OCI-M1 (cell line): ENCODE measurements at places on chromosomes 2 and 18.

DNA sequence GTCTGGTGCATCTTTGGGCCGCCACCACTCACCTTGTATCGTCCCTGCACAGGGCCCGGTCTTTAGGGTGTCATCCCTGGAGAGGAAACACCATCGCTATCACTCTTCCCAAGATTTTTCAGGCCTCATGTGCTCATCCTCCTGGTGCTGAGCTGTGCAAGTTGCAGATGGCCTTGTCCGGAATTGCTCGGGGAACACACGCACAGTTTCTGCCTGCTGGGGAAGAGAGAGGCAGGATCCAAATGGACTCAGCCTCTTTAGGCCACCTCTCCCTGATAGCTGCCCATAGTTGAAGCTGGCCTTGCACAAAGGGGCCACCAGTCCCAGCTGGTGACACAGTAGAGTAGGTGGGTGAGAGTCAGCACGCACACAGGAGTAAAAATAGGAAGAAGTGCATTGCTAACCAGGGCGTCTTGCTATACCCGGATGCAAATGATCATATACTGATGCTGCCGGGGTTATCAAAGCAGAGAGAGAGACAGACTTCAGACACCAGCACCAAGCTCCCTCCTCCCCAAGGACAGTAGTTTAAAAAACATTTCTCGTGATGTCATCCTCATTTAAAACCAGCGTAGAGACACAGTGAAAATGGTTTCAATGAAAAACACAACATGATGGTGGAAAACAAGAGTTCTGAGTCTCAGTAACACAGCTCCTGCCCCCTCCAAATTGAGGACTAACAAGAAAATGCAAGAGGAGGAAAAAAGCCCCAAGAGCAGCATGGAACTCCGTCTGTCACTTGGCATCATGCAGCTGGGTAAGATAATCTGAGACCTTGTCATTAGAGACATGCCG lies 147.5 kb upstream of the NCK2 start:
- DNase-seq, result no peak

DNA sequence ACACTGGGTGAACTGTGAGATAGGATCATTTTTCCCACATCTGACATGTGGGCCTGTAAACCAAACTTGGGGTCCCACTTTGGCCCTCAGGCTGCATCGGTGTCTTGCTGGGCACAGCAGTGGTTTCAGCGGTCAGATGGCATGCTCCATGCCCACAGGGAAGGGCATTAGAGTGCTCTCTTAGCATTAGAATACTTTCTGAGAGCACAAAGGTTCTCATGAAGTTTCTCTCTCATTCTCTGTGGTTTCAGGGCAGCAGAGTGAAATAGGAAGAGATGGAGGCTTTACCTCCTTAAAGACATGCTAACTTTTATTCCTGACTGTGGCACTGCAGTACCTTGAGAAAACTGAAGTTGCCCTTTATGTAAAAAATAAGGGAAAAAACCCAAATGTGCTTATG lies 36.6 kb upstream of the GATA6 start:
- no peak for DNase-seq

- no peak for DNase-seq
These were observed 269.5 kb downstream of the EIPR1 start for GRCh38 chr2:3108105-3108504.

GRCh38 chr2:11208083-11208482 lies 52.8 kb downstream of the SLC66A3 start:
- no peak for DNase-seq

GRCh38 chr2:30425326-30425725 lies 21.7 kb upstream of the LCLAT1 start:
- DNase-seq, result no peak

GRCh38 chr2:107728586-107728985 lies 98.1 kb upstream of the RGPD4 start:
- no peak for DNase-seq

- peak; percentile 94 for DNase-seq
These were observed at the start of gene RETREG2 for GRCh38 chr2:219177552-219178376. Gene RETREG2 (plus strand): TSS chr2:219178275. CDS start chr2:219178353, 78 bp downstream.

DNA sequence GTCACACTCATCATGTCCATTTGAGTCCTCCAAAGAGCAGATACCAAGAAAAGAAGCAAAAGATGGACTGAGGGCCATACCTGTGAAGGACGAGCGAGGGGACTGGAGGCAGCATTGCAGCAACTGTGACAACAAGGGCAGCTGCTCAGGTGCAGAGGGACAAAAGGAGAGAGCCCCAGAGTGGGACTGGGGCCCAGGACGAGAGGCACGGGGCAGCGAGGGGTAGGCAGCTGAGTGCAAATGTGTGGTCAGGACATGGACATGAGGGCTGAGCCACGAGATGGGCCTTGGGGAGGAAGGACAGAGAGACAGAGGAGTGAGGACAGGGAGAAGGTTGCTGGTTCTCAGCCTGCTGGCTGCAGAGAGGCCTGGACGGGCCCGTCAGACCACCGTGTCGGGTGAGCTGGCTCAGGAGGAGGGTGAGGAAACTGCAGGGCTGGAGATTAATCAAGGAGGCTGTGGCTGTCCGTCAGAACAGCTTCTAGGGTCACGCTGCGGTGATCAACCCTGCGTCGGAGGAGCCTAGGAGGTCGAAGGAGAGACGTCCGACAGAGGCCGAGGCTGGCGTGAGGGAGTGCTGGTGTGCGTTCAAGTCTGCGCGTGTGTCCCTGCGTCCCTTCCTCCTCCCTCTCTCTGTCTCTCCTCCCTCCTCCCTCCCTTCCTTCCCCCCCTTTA lies 206.8 kb upstream of the HDAC4 start:
- DNase-seq, result no peak

GRCh38 chr2:219247678-219248642 lies 2.7 kb downstream of the STK16 start:
- no peak for DNase-seq

- DNase-seq, result no peak
These were observed 11.5 kb downstream of the SPATS2L start for GRCh38 chr2:200317975-200318374.

GRCh38 chr2:33278245-33278943 lies 198.1 kb upstream of the RASGRP3 start:
- DNase-seq, result no peak

- DNase-seq, result no peak
These were observed 266.5 kb downstream of the NEDD4L start for GRCh38 chr18:58310517-58310916.

DNA sequence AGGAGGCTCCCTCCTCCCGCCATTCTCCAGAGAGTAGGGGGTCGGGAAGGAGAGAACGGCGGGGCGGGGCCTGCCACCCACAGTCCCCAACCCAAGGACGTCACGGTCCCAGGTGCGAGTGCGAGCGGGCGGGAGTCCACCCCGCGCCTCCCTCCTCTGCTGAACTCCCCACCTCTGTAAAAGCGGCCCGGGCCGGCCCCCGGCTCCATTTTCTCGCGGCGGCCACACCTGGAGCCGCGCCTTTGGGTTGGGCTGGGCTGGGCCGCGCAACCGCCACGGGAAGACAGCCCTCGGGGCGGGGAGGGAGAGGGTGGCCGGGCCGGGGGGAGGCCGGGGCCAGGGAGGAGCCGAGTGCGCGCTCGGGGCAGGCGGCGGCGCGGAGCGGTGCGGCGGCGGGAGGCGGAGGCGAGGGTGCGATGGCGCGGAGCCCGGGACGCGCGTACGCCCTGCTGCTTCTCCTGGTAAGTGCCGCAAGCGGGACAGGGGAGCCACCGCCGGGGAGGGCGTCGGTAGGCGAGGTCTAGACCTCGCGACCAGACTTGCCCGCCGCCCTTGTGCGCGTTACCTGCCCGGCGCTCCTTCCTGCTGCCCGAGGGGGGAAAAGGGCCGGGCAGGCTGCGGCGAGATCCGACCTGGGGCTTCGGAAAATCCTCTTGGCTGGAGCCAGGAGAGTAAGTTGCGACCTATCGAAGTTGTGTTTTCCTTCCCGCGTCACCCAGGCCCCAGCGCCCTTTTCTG lies at the start of gene DSG2:
Gene DSG2 (plus strand): TSS at position 342 of the 738 bp plus-strand sequence. CDS start 75 bp downstream, at position 417.
- DNase-seq, result no peak

- no peak for DNase-seq
These were observed 207.6 kb upstream of the SMIM21 start for GRCh38 chr18:75635096-75635495.

- no peak for DNase-seq
These were observed 229.0 kb downstream of the MREG start for GRCh38 chr2:215784371-215784783.

DNA sequence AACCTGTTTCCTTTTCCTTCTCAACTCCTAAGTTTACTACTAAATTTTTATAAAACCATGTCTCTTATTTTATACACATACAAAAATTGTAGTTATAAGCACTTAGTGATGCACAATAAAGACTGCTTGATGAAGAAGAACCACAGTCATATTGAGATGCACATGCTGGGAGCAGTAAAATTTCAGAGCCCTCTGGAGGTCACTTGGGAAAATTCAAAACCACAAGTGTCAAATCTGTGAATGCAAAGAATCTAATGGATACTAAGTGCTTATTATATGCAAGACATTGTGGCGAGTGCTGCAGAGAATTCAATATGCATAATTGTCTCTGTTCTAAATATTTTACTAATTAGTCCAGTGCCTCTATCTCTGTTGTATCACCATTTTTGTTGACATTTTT lies 180.5 kb downstream of the VWC2L start:
- peak; percentile 18 for DNase-seq

GRCh38 chr2:197708331-197708730 lies 3.2 kb downstream of the MARS2 start:
- DNase-seq, result peak; percentile 27

- DNase-seq, result no peak
These were observed 71.2 kb downstream of the STK25 start for GRCh38 chr2:241437179-241437578.

- DNase-seq, result no peak
These were observed 24.8 kb downstream of the WDR75 start for GRCh38 chr2:189466046-189466445.

GRCh38 chr2:136305517-136306192 lies 187.7 kb upstream of the CXCR4 start:
- DNase-seq, result no peak

DNA sequence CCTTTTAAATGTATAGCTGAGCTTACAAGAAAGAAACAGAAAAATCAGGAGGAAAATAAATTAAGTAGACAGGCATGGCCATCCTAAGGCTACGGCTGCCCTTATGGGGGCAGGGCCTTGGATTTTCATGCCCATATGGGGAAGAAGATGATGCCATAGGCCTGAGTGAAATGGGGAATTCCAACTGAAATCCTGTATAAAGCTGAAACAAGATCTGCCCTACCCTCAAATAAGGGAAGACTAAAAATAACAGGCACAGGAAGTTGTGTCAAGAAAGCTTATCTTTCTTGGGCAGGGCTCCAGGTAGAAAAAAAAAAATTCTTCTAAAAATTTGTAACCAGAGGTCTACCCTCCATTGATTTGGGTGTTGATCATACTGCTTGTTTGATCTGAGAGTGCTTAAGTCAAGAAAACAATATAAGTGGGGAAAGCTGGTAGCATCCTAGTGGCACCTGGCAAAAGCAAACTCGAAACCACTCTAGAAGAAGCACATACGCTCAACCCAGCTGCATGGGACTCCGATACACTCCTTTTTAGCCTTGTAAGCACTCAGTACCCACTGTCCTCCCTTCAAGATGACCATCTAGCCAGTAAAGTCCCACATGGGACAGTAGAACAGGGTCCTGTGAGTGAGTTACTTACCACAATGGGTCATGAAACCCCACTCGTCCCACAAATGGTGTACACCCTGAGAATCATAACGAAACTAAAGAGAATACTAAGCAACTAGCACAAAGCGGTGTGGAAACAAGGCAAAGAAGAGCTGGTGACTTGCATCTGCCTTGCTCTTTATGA lies 22.3 kb downstream of the DNAH7 start:
- DNase-seq, result peak; percentile 33

- no peak for DNase-seq
These were observed 135.2 kb downstream of the LAMA1 start for GRCh38 chr18:6982398-6982797.

DNA sequence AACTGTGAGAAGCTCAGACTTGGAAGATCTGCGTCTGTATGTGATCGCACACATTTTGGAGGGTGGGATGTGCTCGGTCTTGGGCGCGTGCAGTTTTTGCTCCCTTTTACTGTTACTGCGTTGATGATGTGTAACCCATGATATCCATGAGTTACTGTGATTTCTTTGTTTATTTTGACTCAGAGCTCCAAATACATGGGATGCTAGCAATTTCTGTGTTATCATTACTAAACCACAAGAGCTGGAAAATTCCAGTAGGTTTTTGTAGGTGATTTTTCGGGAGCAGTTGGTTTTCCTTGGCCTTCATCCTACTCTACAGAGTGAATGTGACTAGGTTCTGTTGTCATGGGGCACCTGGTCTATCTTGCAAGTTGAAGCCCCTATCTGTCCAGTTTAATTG lies 124.2 kb downstream of the AGAP1 start:
- no peak for DNase-seq

DNA sequence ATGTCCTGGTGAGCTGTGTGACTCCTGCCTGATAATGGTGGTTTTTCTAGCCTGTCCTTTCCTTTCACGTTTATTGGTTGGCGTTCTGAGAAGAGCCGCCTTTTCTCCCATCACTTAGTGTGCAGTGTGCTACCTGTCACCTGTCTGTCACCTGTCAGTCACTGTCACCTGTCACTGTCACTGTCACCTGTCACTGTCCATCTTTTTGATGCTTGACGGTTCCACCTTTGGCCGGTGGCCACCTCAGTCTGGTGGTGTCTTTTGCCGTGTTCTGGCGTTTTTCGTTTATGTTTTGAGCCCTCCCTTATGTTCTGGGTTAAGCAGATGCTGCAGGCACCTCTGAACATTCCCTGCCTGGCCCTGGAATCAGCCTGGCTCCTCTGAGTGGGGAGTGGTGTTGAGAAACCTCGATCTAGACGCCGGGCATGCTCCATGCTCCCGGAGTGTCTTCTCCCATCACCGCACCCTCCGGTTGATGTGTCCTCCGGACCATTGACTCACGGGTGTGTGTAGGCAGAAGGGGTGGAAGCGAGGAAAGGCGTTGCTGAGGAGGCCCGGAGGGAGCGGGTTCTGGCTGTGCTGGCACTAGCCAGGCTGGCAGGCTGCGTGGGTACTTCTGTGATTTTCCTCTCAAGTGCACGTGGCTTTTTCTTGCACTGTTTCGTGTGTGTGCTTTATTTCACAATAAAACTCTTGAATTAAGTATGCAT lies 20.7 kb downstream of the DTYMK start:
- DNase-seq, result no peak

DNA sequence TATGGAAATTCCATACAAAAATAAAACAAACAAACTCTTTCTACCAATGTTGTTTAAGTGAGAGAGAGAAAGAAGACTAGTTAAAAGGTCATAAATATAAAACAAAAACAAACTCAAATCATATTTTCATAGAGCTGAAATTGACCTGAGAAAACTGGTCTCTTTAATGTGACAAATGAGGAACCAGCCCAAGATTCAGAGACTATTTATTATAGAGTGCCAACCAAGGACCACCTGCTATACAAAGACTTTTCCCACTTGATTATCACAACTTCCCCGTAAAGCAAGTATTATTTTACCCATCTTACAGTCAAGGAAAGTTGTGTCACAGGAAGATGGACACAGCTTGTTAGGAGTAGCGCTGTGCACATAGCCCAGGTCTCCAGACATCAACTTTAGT lies 13.3 kb downstream of the ANKRD44 start:
- peak; percentile 71 for DNase-seq

DNA sequence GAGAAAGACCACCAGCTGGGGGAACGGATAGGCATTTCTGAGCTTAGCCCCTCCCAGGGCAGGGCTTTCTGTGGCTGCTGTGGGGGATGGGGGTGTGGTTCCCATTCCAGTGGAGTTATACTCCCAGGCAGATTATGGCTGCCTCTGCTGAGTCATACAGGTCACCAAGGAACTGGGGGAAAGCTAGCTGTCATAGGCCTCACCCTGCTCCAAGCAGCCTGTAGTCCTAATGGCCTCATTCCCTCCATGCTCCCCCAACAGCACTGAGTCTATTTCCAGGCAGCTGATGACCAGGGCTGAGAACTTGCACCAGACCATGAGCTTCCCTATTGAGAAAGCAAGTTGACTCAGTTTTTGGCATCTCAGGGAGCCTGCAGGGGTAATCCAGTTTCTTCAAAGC lies 87.1 kb downstream of the GPR39 start:
- DNase-seq, result no peak

- DNase-seq, result no peak
These were observed 166.6 kb downstream of the TNS1 start for GRCh38 chr2:217835931-217836891.
